ENCODE measurements at places on chromosomes 16 and 17.

DNA sequence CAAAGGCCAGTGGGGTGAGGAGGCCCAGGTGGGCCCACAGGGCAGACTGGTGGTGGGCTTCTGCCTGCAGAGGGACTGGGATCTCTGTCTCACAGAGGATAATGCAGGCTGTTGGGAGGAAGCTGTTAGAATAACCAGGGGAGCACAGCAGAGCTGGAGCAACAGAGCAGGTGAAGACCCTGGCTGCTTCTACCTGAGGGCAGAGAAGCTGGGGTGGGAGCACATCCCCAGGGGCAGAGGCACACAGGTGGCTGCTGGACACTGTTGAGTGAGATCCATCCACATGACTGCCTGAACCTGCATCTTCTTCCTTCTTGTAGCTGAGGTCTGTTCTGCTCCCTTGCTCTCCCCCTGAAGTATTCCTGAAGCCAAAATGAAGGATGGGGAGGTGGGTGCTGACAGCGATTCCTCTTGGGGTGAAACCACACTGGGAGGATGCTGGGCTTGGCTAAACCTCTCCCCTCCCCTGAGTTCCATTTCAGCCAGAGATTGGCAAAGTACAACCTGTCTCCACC, 1725.0 kb downstream of the TP53TG3F start:
- DNase-seq, result no peak

GRCh38 chr16:330741-331140, 21.8 kb downstream of the AXIN1 start:
- no peak for DNase-seq

- DNase-seq, result no peak
Observed at GRCh38 chr16:29310852-29311314, 95.6 kb downstream of the NPIPB11 start.

- no peak for DNase-seq
Observed at GRCh38 chr17:45228763-45229539, 7.3 kb downstream of the FMNL1 start.

DNA sequence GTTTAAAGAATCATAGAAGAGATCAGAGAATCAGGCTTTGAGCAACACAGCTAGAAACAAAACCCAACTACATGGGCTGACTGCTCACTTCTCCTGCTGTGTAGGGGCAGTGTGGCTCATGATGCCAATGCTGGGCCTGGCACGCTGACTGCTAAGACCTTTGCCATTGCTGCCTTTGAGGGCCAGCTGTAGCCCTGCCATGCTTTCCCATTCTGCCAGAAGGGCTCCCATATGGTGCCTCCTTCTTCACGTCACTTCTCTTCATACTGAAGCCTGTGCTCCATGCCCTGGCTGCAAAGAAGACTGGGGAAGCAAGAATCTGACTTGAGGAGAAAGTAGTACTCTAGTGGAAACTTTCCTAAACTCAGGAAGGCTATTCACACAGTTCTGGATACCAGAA, 232.9 kb downstream of the UTP18 start:
- DNase-seq, result no peak

GRCh38 chr16:31382485-31383161, 10.5 kb upstream of the ITGAD start:
- DNase-seq, result peak; percentile 19

DNA sequence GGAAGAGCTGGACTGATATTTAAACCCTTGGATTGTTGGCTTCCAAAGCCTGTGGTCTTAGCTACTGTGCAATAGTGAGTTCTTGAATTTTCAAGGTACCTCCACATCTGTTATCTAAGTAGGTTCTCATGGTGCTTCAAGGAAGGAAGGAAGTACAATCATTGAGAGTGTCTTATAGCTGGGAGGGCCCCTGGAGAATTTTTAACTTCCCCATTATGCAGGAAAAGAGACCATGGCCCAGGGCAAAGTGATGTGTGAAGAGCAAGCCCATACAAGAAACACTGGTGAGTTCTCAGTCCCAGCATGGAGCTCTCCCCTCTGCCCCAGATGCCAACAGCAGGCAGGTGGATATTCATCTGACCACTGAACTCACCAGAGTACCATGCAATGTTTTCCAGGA, 169.0 kb upstream of the IRX6 start:
- DNase-seq, result no peak

Data from SW 1271 (cell line).